ENCODE measurements at places on chromosomes 3 and 15.
A peak's percentile ranks its signal among the peaks of the same experiment; 100 is the strongest.

DNA sequence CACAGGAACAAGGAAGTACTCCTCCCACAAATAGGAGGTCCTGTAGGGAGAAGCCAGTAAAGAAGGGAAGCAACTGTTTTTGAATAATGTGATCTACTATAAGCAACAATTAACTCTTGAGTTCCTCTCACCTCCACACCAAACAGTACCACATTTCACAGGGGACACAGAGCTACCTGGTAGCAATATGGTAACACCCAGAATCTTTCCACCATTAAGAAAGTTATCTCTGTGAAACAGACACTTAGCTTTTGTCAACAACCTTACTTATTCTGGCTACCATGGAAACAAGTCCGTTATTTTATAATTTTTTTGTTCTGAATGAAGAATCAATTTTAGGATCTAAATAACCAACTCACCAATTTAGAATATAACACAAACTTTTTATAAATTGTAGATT, 49.5 kb downstream of the TBL1XR1 start:
- no peak for DNase-seq

DNA sequence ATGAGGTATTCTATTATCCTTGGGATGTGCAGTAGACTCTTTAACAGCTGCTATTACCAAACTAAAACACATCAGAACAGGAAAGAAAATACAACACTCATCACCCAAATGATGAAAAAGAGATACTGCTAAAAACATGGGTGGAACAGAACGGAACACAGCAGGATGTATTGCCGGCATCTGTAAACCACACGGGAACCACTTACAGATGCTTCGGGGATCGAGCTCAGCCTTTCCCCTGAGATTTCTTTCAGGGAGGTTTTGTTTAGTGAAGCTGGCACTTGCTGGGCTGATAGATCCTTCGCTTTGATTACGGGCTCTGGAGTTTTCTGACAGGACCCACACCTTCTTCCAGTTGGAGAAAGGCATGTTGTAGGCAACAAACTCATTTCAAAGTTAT, 182.3 kb upstream of the FAM3D start:
- DNase-seq: no peak

GRCh38 chr3:190116551-190117067, 4.1 kb downstream of the P3H2 start:
- DNase-seq: no peak

DNA sequence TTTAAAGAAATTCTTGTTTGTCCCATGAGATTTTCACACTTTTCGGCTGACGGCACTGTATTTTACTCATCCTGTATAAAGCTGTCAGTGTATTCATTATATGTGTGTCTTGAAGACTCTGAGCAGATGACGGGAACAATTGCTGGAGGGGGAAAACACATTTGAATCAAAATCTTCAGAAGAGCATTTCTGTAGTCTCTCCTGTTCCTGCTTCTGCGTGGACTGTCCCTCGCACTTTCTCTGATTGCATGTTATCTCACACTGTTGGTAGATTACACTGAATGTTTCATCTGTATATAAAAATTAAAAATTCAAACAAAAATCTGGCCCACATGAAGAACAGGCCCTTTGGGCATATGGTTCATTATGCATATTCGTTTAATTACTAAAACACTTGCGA, 184.9 kb downstream of the MCTP2 start:
- no peak for DNase-seq

GRCh38 chr15:59492389-59493377, 54.7 kb downstream of the FAM81A start:
- peak; percentile 27 for DNase-seq

DNA sequence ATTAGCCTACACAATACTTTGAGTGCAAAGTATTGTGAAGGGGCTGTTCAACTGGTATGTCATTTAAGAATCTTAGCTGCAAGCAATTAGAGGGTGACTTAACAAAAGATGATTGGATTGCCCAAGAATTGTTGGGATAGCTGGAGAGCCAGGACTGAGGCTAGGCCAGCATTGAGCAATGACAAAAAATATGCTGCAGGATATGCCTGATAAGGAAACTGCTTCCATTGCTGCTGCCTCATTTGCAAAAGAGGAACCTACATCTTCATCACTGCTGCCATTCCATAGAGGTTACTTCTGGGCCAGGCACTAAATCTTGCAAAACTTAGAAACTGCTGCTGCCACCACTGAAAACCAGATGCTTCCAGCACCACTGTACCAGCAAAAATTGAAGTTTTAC, 108.0 kb upstream of the TBC1D5 start:
- DNase-seq: no peak

DNA sequence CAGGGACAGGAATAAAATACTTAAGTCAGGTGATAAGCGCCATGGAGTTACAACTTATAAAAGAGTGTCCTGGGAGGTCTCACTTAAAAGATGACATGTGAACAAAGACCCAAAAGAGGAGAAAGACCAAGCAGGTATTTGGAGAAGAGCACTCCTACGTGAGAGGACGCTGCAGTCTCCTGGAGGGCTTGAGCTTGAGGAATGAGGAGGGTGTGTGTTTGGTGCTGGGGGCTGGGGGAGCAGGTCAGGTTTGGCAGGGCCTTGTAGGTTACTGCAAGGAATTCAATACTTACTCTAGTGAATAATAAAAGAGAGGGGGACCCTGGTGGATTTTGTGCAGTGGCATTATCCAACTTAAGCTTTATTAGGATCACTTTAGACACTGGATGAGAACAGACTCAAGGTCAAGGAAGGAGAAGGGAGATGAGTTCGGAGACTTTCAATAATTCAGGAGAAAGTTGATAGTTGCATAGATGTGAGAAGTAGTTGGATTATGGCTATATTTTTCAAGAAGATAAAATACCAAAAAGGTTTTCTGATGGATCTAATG, 32.4 kb downstream of the TNIK start:
- no peak for DNase-seq

DNA sequence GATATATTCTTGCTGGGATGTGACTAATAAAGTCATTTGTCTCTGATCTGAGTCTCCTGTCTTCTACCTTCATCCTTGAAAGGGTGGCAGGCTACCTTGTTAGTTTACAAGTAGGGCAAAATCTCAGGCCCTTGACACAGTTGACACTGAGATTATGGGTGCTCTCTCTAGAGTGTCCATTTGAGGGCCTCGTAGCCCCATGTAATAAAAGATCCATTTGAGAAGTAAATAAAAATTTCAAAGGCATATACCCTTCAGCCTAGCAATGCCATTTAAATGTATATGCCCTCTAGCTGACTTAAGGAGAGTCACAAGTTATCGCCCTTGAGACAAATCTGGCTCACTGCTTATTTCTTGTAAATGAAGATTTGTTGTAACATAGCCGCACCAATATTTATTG, 98.6 kb downstream of the TCF12 start:
- DNase-seq: no peak

- DNase-seq: no peak
Observed at GRCh38 chr3:100269410-100270214, 8.8 kb downstream of the TBC1D23 start.

DNA sequence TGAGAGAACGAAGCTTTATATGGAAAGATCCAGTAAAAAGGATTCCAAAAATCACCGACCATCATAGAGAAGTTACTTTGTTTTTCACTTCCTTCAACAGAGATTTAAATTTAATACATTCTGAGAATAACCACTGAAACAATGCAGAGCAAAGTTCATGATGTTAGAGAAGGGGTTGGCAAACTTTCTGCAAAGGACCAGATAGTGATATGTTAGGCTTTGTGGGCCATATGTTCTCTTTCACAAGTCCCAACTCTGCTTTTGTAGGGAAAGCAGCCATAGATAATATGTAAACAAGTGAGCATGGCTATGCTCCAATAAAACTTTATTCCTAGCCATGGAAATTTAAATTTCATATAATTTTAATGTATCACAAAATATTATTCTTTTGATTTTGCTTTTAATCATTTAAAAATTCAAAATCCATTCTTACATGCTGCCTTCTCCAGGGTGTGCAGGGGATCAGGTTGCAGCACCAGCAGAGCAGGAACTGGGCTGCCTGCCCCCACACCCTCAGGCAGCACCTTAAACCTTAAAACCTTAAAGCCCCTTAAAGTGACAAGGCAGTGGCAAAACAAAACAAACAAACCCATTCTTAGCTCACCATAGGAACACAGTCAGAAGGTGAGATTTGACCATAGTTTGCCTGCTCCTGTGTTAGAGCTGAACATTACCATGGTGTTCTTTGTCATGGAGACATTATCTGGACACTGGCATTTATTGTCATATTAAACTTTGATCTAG, 16.9 kb upstream of the IGSF10 start:
- DNase-seq: no peak

GRCh38 chr3:81726132-81726531, 35.3 kb downstream of the GBE1 start:
- DNase-seq: no peak

- no peak for DNase-seq
Observed at GRCh38 chr3:130811557-130811956, 64.9 kb upstream of the PIK3R4 start.

Measured in C1 segment of cervical spinal cord (tissue), 14 donors.